CD4-positive, alpha-beta T cell treated with Interleukin-17A for 1 hour (primary cell): ENCODE measurements at places on chromosomes 6 and 20.
A peak's percentile ranks its signal among the peaks of the same experiment; 100 is the strongest.

GRCh38 chr6:90044833-90045381, 150.6 kb downstream of the GJA10 start:
- no peak for DNase-seq

GRCh38 chr6:105746509-105746908, 339.6 kb upstream of the PRDM1 start:
- no peak for DNase-seq

DNA sequence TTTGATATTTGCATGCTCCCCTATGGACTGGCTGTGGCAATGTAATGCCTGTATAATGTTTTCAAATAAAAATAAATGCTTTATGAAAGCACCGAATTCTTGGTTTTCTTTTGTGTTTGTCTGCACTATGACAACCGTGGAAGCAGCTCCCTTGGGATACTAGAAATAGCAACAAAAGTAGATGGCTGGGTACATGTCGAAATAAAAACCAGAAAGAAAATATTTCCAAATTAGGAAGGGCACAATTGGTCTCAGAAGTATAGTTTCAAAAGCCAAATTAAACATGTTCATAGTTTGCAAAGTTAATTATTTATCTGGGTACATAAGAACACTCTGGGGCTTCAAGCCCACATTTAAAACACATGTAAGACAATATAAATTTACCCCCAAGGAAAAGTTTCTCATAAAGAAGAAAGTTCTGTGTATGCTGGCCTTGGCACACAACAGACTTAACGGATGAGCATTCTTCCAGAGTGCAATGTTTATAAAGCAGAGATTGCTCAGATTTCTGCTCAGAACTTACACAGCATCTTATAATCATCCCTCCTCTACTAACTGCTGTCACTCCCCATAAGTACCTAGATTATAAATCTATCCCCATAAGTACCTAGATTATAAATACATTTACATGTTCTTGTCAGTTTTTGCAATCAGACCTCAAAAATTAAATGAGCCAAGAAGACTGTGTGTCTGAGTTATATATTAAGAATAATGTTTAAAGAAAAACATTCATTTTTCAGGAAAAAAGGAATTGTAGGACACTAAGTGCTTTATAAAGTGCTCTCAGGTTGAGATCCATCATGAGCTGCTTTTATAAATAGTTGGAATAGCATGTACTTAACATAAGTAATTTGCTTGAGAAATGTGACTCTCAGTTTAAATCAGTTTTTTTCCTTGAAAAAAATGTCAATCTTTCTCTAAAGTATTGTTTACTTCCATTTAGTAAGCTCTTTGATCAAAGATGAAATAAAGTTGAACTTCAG, 230.2 kb upstream of the PLN start:
- DNase-seq, result no peak

GRCh38 chr20:59515013-59515905, 89.1 kb upstream of the PHACTR3 start:
- no peak for DNase-seq

GRCh38 chr6:108559884-108560462, 744 bp upstream of the FOXO3 start:
- DNase-seq, result no peak

- DNase-seq, result peak; percentile 59
These were observed 34.6 kb downstream of the HDAC2 start for GRCh38 chr6:113936093-113936934.

GRCh38 chr6:154479351-154479769, 31.1 kb downstream of the CNKSR3 start:
- no peak for DNase-seq

GRCh38 chr6:8243475-8243874, 141.1 kb upstream of the EEF1E1 start:
- DNase-seq, result no peak

DNA sequence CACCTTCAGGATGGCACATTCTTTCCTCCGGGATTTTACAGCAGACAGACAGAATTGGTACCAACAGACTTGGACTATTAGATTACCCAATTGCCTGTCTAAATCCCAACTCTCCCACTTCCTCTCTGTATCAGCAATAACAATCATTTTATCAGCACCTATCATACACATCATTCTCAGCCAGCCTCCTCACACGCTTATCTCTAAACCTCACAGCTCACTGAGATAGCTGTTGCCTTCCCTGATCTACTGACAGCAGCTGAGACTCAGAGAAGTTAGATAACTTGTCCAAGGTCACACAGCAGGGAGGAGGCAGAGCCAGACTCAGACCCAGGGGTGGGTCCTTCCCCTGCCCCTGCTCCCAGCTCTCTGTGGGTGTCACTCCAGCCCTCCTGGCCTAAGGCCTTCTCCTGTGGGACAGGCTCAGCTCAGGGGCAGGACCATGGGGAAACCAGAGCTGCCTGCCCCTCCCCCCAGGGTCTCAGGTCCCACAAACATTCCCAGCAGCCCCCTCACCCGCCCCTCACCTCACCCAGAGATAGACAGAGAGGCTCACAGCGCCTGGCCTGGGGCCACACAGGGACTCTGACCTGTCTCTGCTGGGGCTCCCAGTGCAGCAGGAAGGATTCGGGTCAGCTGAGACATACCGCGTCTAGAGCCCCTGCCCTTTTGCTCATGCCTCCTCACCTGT, 92.8 kb downstream of the GRM4 start:
- DNase-seq, result no peak

DNA sequence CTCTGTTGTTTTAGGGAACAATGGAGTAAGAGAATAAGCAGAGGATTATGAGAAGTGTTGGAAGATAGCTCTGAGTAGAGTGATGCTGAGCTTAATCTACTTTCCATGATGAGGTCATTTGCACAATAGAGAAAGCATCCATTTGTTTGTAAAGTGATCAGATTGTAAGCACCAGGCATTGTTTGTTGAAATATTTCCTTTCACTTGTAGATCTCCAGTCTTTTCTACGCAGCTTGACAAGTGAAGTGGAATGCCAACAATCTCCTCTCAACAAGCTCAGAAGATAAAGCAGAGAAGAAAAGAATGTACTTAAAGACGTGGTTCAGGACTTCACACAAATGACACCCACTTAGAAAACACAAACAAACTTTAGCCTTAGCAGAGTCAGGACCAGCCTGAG, 80.1 kb upstream of the MARCKS start:
- DNase-seq, result no peak

GRCh38 chr20:24909861-24910260, 39.2 kb upstream of the CST7 start:
- no peak for DNase-seq

GRCh38 chr20:6868861-6869260, 101.4 kb downstream of the BMP2 start:
- no peak for DNase-seq

GRCh38 chr6:138264372-138264880, 46.1 kb upstream of the PBOV1 start:
- DNase-seq, result no peak

GRCh38 chr20:25072226-25072811, 9.6 kb downstream of the VSX1 start:
- no peak for DNase-seq

DNA sequence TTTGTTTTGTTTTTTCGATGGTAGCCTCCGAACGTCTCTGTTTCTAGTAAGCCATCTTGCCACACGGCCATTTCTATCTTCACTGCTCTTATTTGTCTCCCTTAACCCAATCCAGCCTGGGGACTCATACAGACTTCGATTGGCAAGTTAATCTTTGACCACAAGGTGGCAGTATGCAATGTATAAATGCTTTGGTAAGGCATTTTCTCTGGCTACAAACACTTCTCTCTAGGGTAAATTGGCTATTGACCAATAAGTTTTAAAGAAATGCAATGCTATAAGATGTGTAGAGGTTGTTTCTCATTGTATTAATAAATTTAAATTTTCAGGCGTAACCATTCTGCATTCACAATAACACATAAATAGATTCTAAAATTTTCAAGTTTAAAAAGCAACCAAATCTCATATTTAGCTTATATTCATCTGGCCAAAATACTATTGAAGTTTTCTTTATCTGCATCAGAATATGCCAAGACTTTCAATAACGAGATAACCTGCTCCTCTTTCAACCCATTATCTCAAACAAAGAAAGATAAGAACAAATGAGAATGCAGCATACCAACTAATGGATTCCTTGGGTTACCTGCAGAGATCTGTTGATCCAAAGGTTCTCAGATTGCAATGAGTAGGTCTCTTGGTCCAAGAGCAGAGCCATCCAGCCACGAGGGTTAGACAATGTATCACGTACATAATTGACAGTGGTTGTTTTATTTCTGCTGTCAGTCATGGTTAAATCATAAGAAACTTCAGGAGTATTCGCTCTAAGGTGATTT, 231.9 kb downstream of the PKHD1 start:
- peak; percentile 40 for DNase-seq

DNA sequence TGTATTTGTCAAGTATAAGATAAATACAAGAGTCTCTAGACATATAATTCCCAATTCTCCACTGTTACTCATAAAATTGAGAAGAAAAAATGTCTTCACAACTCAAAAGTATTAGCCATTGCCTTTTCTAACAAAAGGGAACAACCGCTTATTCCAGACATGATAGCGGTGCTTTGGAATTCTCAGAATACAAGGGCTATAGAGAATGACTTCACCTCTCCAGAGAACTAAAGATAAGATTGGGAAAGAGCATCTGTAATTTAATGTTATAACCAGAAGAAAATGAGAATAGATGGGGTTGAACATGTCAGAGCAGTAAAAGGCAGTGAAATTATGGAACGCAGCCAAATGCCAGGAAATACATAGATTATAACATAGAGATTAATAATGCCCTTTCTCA, 730.8 kb downstream of the C6orf118 start:
- DNase-seq, result no peak

GRCh38 chr20:16929756-16930155, 181.6 kb downstream of the OTOR start:
- no peak for DNase-seq

DNA sequence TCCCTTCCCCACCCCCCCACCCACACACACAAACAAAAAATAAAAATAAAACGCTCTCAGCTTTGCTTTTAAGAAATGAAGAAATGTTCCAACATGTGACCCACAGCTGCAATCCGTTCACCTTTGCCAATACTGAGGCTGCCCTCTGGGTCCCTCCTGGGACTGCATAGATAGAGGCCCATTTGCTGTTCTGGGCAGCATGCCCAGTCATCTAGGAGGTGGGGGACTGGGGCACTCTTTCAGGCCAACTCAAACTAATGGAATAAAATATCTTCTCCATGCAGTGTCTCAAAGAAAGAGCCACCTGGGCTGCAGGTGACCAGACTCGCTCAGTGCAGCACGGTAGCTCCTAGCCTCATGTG, 79.9 kb downstream of the SLC22A3 start:
- no peak for DNase-seq

DNA sequence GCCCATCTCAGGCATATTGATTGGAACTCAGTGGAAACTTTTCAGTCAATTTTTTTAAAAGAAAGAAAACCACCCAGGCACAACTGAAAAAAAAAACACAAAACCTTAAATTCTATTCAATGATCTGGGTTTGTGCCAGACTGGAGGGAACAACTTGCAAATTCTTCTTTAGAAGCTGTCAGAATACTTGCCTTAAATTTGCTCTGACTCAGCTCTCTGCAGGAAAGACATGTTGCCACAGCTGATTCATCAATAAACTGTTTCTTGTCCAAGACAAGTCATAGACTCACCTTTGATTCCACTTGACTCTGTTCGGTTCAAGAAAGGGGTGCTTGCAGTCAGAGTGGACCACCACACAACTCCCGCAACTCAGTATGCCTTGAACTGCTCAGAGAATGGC, 117.8 kb upstream of the F13A1 start:
- DNase-seq, result no peak

GRCh38 chr6:31664790-31665500, at the start of gene GPANK1:
Gene GPANK1, minus strand, starts transcription at chr6:31664997. Its CDS starts 519 bp downstream, at chr6:31664478.
- peak; percentile 95 for DNase-seq

GRCh38 chr20:3890398-3890751, 1.2 kb downstream of the PANK2 start:
- peak; percentile 28 for DNase-seq

- no peak for DNase-seq
These were observed 77.5 kb downstream of the GINS1 start for GRCh38 chr20:25484911-25485511.

DNA sequence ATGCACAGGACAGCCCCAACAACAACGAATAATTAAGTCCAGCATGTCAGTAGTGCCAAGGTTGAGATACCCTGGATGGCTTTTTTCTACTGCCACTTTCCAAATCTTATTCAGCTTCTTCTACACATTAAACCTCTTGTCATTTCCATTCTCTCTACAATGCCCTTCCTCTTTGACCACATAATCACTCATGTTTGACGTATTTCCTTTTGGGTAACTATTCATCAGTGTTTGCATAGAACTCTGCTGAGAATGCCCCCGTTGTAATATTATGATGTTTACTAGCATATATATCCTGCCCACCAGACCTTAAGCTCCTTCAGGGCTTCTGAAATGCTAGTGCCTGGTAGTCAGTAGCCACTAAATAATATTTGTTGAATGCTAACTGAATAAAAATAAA, 515.3 kb upstream of the RNF217 start:
- no peak for DNase-seq

- no peak for DNase-seq
These were observed 131.6 kb downstream of the HFE start for GRCh38 chr6:26218824-26219223.

DNA sequence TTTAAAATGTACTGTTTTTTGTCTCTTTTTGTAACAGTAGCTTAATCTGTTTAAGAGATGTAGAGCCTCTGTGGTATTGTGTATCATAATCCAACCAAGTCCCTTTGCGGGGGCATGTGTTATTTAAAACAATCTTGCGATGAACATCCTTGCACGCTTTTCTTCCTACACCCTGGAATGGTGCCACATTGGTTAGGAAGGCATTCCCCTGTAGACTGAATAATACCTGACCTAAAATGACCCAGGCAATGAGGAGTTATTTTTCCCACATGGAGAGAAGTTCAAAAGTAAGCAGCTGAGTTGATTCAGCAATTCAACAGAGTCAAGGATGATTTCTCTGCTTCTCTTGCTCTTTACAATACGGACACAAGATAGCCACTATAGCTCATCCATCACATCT, 142.0 kb upstream of the PMEPA1 start:
- no peak for DNase-seq

DNA sequence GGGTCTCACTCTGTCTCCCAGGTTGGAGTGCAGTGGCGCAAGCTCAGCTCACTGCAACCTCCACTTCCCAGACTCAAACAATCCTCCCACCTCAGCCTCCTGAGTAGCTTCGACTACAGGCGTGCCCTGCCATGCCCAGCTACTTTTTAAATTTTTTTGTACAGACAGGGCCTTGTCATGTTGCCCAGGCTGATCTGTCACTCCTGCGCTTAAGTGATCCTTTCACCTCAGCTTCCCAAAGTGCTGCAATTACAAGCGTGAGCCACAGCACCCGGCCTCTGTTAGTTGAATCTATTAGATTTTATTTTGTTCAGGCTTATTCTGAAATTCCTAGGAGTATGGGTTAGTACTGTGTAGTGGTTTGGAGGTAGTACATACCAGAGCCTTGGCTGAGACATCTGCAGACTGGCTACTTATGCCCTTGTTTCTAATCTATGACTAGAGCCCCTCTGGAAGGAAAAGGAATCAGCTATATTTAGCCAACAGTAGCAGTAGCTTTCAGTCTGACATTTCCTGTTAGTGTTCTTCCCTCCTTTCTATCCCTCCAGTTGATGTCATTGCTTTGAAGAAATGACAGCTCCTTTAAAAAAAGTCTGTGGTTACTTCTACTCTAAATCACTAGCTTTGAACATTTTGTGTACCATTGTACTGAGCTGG, 74.4 kb downstream of the ITCH start:
- no peak for DNase-seq

- DNase-seq, result no peak
These were observed 1163.6 kb upstream of the CITED2 start for GRCh38 chr6:140537834-140538705.

GRCh38 chr20:63520934-63521601, 503 bp downstream of the PPDPF start:
- peak; percentile 65 for DNase-seq

- DNase-seq, result no peak
These were observed 35.3 kb downstream of the SPDEF start for GRCh38 chr6:34520645-34521462.
